SJSA1 (cell line): ENCODE measurements at places on chromosomes 16 and 17. TPM values are rescaled to one million over a fixed set of nuclear protein-coding genes. Genes with fewer than 3 reads are reported as not detected.
A peak's percentile ranks its signal among the peaks of the same experiment; 100 is the strongest.

DNA sequence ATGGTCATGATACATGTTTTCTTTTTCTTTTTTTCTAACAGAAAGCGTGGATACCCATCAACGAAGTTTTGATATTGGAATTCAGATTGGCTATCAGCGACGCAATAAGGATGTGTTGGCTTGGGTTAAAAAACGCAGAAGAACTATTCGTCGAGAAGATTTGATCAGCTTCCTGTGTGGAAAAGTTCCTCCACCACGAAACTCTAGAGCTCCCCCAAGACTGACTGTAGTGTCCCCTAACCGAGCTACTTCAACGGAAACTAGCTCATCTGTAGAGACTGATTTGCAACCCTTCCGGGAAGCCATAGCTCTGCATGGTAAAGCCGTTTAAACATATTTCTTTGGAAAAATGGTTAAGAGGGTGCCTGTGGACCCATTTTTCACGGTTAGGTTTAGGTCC lies 11.5 kb downstream of the HAPSTR1 start:
- no peak for DNase-seq

- DNase-seq: no peak
Measured at GRCh38 chr16:2798723-2799204, 494 bp downstream of the PRSS41 start.

Gene TMED6
- 0.21 TPM in 1 of 2 replicates, not detected in the other for total RNA-seq

Gene CCL7
- not detected in 2 replicates for total RNA-seq

Gene HOXB2
- 4.2 and 10.5 TPM in 2 replicates for total RNA-seq

Gene SHISA6
- 0.05 TPM in 1 of 2 replicates, not detected in the other for total RNA-seq

DNA sequence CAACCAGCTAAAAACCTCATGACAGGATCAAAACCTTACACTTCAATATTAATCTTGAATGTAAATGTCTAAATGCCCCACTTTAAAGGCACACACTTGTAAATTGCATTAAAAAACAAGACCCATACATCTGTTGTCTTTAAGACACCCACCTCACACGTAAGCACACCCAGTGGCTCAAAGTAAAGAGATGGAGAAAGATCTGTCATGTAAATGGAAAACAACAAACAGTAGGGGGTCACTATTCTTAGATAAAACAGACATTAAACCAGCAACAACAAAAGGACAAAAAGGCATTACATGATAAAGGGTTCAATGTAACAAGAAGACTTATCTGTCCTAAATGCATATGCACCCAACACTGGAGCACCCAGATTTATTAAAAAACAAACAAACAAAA lies 35.6 kb downstream of the SDR42E1 start:
- DNase-seq: no peak

DNA sequence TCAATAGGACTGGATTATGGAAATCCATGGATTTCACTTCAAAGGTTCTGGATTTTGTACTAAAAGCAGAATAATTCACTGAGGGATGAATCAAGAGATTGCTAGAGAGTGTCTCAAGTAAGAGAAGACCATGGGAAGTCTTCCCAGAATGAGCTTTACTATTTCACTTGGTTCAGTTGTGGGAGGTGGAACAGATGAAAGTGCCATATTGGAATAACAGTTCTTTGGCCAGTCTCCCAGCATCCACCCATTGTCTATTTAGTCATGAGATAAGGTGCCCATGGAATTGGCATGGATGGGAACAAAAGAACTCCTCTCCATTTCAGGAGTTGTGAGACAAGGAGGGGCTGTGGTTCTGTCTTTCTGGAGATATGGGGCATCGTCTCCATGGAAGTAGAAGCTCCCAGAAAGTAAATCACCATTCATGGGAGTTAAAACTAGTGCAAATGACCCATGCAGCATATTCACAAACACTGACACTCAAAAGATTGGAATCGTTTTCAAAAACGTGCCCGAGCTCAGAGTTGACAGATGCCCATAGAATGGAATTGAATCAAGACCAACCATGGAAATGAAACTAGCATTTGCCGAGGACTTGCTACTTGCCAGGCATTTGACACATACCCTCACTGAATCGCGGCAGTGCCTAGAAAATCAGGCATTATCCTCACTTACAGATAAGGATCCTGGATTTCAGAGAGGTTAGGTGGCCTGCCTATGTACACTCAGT lies 36.2 kb upstream of the CLEC3A start:
- DNase-seq: no peak

- no peak for DNase-seq
Measured at GRCh38 chr17:53749178-53749577, 73.5 kb upstream of the KIF2B start.

GRCh38 chr16:22635801-22636200 lies 125.1 kb downstream of the NPIPB5 start:
- no peak for DNase-seq

DNA sequence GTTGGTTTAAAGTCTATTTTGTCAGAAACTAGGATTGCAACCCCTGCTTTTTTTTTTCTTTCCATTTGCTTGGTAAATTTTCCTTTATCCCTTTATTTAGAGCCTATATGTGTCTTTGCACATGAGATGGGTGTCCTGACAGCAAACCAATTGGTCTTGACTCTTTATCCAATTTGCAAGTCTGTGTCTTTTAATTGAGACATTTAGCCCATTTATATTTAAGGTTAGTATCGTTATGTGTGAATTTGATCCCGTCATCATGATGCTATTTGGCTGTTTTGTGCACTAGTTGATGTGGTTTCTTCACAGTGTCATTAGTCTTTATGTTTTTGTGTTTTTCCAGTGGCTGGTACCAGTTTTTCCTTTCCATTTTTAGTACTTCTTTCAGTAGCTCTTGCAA lies 127.7 kb upstream of the ZNF267 start:
- DNase-seq: no peak

Gene KRT40
- total RNA-seq: not detected in 2 replicates

DNA sequence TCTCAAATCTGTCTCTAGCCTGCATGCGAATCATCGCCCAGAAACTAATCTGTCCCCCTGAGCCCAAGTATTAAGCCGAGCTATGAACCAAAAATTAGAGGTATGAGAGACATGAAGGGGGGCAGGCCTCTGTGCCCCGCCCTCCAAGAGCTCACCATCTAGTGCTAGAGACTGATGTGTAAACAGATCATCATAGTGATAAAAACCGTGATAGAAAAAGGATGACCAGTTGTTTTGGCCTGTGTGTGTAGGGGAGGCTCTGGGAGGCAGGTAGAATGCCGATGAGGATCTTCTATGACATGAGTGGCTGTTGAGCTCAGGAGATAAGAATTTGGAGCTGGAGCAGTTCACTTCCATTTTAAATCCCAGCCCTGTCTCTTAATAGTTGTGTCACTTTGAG lies 89.1 kb upstream of the TBX2 start:
- no peak for DNase-seq

DNA sequence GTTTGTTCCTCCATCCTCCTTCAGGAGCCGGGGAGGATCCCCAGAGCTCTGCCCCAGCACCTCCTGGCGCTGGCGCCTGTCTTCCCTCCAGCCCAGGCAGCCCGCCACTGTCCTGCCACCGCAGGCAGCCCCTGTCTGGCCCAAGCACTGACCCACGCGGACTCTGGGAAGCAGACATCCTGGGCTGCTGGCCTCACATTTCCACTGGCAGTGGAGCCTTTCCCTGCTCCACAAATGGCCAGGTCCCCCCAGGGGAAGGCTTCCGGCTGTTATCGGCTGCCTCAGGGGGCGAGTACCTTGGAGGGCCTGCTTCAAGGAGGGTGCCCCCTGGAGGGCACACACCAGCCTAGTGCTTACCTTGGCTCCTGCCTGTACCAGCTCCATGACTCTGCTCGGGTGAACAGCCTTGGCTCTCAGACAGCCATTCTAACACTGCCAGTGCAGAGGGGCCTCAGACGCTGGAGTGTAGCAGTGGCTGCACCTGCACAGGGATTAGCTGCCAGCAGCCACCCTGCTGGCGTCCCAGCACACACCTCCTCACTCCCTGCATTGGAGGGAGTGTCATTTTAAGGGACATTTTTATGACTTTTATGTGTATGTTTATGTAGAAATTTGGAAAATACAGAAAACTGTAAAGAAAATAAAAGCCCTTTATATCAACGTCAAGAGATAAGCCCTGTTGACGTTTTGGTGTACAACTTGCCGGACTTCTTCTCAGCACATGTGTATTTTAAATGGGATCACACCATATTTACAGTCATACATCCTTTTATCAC lies 21.0 kb downstream of the ACE start:
- DNase-seq: peak; percentile 64

DNA sequence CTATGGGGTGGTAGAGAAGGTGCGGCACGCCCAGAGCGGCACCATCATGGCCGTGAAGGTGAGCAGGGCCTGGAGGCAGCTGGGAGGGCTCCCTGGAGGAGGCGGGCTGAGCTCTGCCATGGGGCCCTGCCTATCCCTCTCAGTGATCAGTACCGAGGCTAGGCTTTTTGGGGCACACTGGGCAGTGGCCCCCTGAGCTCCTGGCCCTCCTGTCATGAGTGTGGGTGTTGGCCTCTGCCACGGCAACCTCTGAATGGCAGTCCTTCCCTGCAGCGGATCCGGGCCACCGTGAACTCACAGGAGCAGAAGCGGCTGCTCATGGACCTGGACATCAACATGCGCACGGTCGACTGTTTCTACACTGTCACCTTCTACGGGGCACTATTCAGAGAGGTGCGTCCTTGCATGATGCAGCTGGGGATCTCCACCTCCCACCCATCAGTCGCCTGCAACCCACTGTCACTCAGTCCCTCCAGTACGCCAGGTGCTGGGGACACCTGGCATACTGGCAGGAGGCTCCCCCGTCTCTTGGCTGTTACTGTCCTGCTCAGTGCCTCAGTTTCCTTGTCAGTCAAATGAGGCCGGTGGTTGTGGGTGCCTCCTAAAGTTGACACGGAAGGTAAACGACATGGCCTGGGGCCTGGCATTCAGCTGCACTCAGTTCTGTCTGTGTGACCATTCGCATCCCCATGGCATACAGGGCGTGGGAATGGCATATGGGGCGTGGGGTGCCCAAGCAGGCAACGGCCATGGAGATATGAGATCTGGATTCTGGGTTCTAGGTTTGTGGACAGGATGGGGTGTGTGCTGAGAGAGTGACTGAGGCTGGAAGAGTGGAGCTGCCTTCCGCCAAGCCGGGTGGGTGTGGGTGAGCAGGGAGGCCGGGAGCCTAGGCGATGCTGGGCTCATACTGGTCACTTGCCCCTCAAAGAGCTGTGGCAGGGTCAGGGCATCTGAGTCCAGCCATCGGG lies 16.4 kb downstream of the MAP2K3 start:
- no peak for DNase-seq

DNA sequence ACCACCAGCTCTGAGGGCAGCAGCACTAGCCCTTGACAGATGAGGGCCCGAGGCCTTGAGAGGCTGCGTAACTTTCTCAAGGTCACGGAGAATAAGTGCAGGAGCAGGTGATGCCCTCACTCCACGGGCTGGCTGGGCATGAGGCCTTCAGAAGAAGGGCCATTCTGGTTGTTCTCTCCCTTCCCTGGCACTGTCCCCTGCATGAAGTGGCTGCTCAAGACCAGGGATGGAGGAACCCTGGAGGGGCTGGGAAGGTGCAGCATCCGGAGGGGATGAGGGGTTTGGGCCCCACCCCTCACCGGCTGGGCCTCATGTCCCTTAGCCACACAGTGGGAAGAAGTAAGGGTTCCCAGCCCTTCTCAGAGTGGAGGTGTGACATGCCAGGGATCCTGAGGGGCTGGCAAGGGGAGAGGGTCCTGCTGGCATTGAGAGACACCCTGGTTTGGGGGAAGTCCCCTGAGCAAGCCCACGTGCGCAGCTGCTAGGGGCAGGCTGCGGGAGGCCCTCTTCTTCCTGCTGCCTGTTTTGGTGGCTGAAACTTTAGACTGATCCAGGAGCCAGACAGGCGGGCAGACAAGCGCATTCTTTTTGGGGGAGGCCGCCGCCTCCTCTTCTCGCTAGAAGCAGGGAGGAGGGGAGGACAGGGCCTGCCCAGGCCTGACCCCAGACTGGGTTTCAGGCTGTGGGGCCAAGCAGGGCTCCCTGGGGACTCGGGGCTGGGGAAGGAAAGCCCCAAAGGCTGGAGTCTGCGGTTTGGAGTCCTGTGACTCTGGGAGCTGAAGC lies 74.0 kb downstream of the N4BP1 start:
- peak; percentile 88 for DNase-seq

Gene CX3CL1
- total RNA-seq: 0.18 and 0.38 TPM in 2 replicates

DNA sequence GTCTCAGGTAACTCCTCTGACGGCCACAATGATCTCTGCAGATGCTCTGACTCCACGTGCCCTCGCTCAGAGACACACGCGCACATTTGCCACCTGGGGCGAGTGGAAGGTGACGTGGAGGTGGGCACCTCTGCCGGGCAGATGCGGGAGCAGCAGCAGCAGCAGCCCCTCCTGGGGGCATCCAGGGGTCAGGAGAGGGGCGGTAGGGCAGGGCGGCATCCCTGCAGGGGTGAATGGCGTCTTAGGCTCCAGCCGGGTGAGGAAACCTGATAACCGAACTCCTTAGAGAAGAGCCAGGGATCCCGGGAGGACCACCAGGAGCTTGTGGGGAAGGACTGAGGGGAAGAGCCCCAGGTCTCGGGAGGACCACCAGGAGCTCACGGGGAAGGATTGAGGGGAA lies 34.6 kb upstream of the CDH15 start:
- DNase-seq: no peak

GRCh38 chr16:19419698-19420075 lies 2.0 kb downstream of the TMC5 start:
- DNase-seq: no peak

GRCh38 chr16:11007714-11008280 lies 63.4 kb downstream of the CLEC16A start:
- DNase-seq: no peak

Gene CASKIN1
- total RNA-seq: not detected in 2 replicates

Gene KRT9
- not detected in 2 replicates for total RNA-seq

Gene RHBDL1
- total RNA-seq: 1.1 and 13.1 TPM in 2 replicates

DNA sequence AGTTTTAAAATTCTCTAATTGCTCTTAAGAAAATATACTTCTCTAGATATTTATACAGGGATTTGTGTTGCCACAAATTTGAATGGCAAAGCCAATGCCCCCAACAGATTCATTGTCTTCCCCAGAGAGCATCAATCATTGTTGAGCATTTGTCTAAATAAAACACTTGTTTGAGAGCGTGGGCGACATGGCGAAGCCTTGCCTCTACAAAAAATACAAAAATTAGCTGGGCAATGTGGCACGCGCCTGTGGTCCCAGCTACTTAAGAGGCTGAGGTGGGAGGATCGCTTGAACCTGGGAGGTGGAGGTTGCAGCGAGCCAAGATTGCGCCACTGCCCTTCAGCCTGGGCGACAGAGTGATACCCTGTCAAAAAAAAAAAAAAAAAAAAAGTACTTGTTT lies 13.4 kb upstream of the SRSF1 start:
- no peak for DNase-seq

DNA sequence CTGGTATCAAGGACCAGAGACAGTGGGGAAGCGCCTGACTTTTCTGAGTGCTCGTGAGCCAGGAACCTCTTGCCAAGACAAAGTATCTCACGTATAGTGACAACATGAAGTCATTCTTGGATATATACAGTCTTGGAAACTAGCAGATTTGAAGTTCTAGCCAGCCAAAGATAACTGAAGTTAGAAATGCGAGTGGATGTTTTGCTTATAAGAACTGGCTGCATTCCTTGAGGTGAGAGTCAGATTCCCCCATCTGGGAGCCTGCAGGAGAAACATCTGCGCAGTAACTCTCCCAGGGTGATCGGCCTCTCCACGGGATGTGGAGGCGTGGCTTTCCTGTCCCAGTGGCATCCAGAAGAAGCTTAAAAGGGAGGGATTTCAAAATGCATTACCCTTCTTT lies 89.8 kb downstream of the SHISA6 start:
- DNase-seq: no peak

Gene GP1BA
- total RNA-seq: not detected in 2 replicates
